Foreskin melanocyte (primary cell): ENCODE measurements at places on chromosomes 3 and 15.

GRCh38 chr3:126180477-126181397 is at the start of gene ALDH1L1:
Gene ALDH1L1 (minus strand): TSS chr3:126180586. CDS start chr3:126160979, 19,607 bp downstream.
- peak; percentile 9 for DNase-seq

DNA sequence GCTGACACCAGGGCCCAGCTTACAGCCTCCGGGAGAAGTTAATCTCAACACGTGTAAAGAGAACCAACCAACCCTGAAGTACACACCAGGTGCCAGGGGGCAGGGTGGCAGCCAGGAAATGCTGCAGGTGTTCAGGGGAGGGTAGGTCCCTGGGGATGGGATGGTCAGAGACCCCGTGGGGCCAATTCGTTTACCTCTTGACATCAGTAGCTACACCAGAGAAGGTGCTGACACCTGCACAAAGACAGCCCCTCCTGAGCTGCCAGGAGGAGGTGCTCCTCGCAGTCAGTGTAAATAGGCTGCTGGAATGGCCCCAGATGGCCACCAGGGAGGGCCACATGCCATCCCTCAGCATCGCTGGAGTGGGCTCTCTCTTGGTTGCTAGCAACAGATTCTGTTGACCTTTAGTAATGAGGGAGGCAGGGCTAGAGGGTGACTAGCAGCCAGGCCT is 52.8 kb downstream of the CORO2B start:
- no peak for DNase-seq

GRCh38 chr3:67620869-67621268 is 33.5 kb downstream of the SUCLG2 start:
- no peak for DNase-seq

DNA sequence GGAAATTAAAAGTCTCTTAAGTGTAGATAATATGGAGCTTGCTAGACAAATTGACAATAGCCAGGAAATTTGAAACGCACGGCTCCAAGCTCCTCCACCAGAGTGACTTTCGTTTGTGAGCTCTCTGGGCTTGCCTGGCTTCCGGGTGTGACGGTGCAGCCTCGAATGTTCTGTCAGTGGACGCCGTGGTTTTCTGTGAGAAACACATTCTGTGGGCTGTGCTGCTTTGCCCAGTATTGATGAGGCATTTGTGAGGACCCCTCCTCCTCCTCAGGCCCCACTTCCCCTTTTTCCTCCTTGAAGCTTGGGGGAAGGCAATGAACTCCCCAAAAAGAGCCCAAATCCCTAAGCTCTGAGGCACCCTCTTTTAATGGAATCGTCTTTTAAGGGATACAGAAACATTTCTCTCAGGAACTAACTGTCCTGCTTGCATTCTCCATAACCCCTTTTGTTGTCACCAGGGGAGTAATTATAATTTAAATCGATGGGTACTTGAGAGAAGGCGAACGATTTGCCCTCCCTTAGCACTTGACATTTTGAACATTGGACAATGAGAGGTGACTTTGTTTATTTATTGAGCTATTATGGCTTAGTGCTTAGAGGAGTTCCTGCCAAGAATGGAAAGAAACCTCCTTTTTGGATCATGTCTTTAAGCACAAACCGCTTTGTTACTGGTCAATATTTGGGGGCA is 40.8 kb downstream of the POLR2M start:
- no peak for DNase-seq

DNA sequence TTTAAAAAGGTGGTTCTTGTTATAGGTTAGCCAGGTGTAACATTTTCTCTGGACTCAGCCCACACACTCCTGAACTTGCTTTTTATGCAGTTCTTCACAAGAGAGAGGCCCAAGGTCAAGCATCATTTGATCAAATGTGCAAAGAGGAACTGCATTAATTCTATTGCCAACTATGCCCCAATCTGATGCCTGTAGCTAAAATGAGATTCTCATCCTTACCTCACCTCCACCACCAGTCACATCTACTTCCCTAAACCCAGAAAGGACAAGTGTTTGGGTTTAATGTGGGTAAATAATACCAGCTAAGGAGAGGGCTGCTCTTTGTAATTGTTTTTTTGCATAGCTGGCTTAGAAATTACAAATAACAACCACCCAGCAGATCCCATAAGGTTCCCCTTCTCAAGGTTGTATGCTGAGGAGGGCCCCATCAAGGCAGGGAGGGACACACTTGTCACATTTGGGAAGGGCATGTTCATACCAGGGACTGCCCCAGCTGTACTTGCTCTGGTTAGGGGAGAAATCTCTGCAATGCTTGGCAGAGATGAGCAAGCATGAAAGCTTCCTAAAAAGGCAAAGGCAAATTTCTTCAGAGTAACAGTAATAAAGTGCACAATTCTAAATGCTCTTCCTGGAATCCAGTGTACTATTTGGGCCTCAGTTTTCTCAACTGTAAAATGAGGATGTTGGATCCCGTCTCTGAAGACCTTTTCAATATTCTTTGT is 76.2 kb downstream of the TGFBR2 start:
- no peak for DNase-seq
